ENCODE measurements at places on chromosomes 6 and 20.

DNA sequence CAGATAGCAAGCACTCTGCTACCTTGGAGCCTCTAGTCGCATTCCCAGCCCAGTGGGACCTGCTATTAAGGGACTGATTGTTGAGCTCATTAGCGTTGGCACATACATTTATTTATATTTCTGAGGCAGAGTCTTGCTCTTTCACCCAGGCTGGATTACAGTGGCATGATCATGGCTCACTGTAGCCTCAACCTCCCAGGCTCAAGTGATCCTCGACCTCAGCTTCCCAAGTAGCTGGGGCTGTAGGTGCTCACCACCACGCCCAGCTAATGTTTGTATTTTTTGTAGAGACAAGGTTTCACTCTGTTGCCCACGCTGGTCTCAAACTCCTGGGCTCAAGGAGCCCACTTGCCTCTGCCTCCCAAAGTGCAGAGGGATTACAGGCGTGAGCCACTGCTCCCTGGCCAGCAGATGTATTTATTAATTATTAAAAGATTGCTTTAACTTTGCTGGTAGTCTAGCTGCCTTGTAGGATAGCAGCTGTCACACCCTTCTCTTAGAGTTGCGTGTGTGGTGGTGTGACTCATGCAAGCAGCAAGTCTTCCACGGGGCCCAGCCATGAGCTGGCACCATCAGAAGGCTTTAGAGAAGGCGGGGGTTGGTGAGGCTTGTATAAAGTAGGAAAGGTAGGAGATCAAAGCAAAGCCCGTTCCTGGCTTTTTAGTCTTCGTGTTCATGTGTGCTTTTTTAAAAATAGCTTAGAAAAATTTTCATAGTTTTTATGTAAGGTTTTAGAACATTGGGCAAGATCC is 16.5 kb downstream of the ACTR5 start:
- no peak overlapping the region for H3K27ac ChIP-seq
- no peaks in the 10 kb centered on the region for H3K27me3 ChIP-seq
- H3K36me3 ChIP-seq, result peaks cover 23% of the 10 kb centered on the region
- DNase-seq, result peak; percentile 83
- no peak overlapping the region for H3K4me3 ChIP-seq

- H3K27me3 ChIP-seq, result no peaks in the 10 kb centered on the region
- H3K4me3 ChIP-seq, result no peak overlapping the region
- DNase-seq, result no peak
- no peak overlapping the region for H3K27ac ChIP-seq
These were observed 144.8 kb upstream of the PHACTR3 start for GRCh38 chr20:59459586-59459985.

DNA sequence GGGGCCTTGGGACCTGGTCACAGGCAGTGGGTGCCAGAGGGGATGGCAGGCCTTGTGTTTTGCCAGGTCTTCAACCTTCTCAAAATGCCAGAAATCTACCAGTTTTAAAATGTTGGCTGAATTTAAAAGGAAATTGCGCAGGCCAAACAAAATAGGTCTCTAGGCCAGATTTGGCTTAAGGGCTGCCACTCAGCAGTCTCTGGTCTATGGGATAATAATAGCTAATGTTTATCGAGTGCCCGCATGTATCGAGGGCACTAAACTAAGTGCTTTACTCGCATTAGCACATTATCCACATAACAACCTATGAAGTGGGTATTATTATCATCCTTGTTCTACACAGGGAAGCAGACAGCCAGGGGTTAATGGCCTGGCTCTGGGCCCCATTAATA is 11.0 kb downstream of the E2F3 start:
- no peak overlapping the region for H3K4me3 ChIP-seq
- H3K27me3 ChIP-seq, result no peaks in the 10 kb centered on the region
- DNase-seq, result no peak
- H3K4me1 ChIP-seq, result peaks cover 5% of the 10 kb centered on the region
- no peak overlapping the region for H3K27ac ChIP-seq

- peaks cover 5% of the 10 kb centered on the region for H3K27me3 ChIP-seq
- H3K4me3 ChIP-seq, result no peak overlapping the region
- peak overlapping the region; percentile 34 for H3K27ac ChIP-seq
- DNase-seq, result peak; percentile 63
These were observed 5.4 kb downstream of the CCN5 start for GRCh38 chr20:44720621-44720996.

DNA sequence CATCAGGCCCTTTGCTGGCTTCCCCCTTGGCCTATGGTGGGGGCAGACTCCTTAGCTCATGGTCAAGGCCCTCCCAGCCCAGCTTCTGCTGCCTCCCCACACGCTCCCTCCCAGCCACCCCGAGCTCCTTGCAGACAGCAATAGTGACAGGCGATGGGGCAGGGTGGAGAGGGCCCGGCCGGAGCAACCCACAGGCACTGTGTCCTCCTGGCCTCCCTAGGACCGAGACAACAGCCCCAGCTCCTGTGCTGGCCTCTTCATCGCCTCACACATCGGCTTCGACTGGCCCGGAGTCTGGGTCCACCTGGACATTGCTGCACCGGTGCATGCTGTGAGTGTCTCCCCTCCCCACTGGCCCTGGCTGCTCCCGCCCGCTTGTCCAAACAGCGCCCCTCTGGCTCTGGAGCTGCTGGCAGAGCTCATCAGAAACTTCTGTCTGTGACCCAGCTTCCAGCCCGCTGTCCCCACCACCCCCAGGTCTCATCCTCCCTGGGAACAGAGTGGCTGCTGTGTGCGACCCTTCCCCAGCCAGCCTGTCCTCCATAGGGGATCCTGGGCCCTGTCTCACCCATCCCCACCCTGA is 21.8 kb downstream of the NPEPL1 start:
- no peak for DNase-seq
- no peak overlapping the region for H3K27ac ChIP-seq
- no peaks in the 10 kb centered on the region for H3K4me1 ChIP-seq
- peaks cover 4% of the 10 kb centered on the region for H3K27me3 ChIP-seq
- no peaks in the 10 kb centered on the region for H3K36me3 ChIP-seq

- no peak for DNase-seq
- no peaks in the 10 kb centered on the region for H3K36me3 ChIP-seq
- H3K27ac ChIP-seq, result no peak overlapping the region
- no peaks in the 10 kb centered on the region for H3K27me3 ChIP-seq
These were observed 13.0 kb downstream of the CFAP61 start for GRCh38 chr20:20065361-20065760.

DNA sequence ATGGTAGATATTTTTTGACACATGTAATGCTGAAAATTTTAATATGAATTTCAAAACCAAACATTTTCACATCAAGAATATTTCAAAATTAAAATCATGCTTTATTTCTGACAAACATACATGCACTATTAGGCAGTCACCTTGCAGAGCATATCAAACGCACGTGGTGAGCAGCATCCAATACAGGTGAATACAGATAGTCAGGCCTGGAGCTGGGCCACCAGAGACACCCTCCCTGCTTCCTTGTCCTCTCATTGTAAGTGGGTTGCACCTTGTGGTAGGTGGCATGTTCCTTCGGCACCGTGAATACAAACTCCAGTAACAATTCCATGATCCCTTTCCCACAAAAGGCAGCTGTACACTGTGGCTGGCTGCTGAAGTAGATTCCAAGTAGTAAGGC is 8.9 kb downstream of the REV3L start:
- no peak overlapping the region for H3K4me3 ChIP-seq
- H3K36me3 ChIP-seq, result no peaks in the 10 kb centered on the region
- no peaks in the 10 kb centered on the region for H3K27me3 ChIP-seq
- no peak overlapping the region for H3K27ac ChIP-seq

DNA sequence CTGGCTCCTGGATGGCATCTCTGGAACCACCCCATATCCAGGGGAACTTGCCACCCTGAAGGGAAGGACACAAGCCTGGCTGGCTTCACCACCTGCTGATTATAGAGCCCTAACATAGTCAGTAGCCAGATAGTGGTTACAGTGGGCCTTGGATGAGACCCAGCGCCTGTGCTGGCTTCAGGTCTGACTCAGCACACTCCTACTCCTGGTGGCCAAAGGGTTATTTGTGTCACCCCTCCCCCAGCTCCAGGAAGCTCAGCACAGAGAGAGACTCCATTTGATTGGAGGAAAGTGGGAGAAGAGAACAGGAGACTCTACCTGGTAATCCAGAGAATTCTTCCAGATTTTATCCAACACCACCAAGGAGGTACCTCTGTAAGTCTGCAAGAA is 12.8 kb downstream of the SNX14 start:
- peak; percentile 73 for DNase-seq
- H3K36me3 ChIP-seq, result no peaks in the 10 kb centered on the region

DNA sequence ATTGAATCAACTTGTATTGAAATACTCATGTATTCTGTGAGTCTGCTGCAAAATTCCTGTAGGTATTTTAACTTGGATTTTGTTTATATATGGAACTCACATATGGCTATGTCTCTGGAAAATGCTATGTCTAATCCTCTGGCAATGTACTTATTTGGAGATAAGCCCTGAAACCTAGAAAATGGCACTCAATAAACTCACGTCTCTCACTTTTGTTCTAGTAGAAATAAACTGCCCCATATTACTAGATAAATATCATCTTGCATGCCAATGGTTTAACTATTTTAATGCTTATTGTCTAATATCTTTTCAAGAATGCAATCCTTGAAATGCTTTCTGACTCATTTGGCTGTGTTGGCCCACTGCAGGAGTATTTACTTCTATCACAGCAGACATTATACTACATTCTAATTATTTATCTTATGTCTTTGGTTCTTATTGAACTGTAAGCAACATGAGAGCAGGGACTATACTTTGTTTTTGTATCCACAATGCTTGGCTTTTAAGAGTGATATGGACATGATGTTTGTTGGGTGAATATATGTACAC is 292.2 kb upstream of the RSPO3 start:
- no peak overlapping the region for H3K27ac ChIP-seq
- DNase-seq, result peak; percentile 14
- H3K4me3 ChIP-seq, result no peak overlapping the region
- H3K36me3 ChIP-seq, result no peaks in the 10 kb centered on the region
- peaks cover 4% of the 10 kb centered on the region for H3K4me1 ChIP-seq

GRCh38 chr6:15530411-15530810 is 132.4 kb downstream of the DTNBP1 start:
- H3K36me3 ChIP-seq, result peaks cover 2% of the 10 kb centered on the region
- H3K27ac ChIP-seq, result no peak overlapping the region
- no peak overlapping the region for H3K4me3 ChIP-seq

GRCh38 chr6:15755526-15755925 is 92.7 kb upstream of the DTNBP1 start:
- no peak overlapping the region for H3K4me3 ChIP-seq
- H3K27me3 ChIP-seq, result no peaks in the 10 kb centered on the region
- no peak overlapping the region for H3K27ac ChIP-seq
- peak; percentile 10 for DNase-seq
- no peaks in the 10 kb centered on the region for H3K4me1 ChIP-seq

- no peak for DNase-seq
- H3K27ac ChIP-seq, result no peak overlapping the region
- peaks cover 8% of the 10 kb centered on the region for H3K4me1 ChIP-seq
- no peaks in the 10 kb centered on the region for H3K27me3 ChIP-seq
These were observed 508.6 kb downstream of the UTRN start for GRCh38 chr6:144793744-144794143.

DNA sequence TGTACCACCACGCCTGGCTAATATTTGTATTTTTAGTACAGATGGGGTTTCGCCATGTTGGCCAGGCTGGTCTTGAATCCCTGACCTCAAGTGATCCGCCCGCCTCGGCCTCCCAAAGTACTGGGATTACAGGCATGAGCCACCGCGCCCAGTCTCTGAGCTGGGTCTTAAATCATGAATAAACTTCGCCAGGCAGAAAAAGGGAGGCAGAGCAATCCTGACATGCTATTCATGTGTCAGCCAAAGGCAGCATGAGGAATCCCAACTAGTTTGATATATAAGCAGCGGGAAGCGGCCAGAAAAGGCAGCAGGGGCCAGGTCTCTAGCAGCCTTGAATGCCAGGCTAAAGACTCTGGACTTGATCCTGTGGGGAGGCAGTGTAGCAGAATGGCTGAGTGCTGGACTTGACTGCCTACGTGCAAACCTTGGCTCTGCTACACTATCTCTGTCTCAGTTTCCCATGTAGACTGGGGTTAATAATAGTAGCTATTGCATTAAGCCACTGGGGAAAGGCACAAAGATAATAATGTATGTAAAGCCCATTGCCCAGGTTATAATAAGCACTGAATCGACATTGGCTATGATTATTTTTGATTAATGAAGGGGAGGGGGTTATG is 1.8 kb downstream of the PROCR start:
- H3K4me1 ChIP-seq, result peaks cover 11% of the 10 kb centered on the region
- no peak overlapping the region for H3K4me3 ChIP-seq
- no peaks in the 10 kb centered on the region for H3K27me3 ChIP-seq
- no peak overlapping the region for H3K27ac ChIP-seq
- peaks cover 3% of the 10 kb centered on the region for H3K36me3 ChIP-seq

DNA sequence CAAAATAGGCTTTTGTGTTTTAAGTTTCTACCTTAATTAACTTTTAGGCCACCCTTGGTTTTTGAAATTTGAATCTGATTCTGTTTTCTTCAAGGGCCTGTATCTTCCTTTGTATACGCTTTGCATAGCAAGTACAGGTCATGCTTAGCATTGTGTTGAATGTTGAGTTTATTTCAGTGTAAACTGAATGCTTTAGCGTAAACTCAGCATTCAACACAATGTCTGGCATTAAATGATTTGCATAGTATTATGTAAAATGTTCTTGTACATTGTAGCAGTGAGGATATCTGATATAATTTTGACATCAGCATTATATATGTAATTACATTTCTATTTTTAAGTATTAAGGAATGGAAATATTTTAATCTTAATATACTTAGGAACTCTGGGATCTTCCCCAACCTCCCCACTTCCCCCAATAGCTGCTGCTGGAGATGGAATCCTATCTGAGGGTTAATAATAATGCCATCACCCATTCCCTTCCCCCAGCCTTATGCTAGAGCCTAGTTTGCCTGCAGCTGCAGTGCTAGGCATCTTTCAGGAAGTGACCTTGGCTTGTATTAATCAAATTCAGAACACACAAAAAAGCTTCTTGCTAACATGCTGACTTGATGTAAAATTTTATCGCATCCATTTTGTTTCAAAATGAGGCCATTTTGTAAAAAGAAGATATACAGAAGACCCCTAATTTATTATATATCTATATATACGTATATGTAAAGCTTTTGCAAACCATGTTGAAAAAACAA is 73.1 kb downstream of the NCOA3 start:
- DNase-seq, result no peak
- no peak overlapping the region for H3K4me3 ChIP-seq
- no peaks in the 10 kb centered on the region for H3K36me3 ChIP-seq
- no peaks in the 10 kb centered on the region for H3K27me3 ChIP-seq

DNA sequence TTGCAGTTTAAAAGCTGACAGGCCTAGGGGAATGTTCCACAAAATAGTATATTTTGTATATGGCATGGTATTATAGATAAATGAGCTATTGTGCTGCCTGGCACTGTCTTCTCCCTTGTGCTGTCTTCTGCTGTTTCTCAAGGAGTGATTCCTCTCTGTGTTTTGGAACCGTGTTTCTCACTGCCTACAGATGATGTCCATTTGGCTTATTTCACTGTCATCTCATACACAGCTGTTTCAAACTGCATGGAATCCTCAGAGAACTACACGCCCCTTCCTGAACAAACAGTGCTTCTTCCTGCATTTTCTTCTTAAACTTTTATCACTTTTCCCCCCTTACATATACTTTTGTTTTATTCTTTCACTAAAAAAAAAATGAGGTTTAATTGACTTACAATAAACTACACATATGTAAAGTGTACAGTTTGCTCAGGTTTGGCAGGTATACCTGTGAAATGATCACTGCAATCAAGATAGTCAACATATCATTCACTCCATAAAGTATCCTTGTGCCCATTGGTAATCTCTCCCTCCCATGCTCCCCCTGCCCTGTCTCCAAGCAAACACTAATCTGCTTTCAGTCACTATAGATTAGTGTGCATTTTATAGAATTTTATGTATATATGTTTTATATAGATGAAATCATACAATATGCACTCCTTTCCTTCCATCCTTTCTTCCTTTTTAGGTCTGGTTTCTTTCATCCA is 43.0 kb downstream of the CBFA2T2 start:
- no peak for DNase-seq
- no peaks in the 10 kb centered on the region for H3K4me1 ChIP-seq
- no peaks in the 10 kb centered on the region for H3K36me3 ChIP-seq
- no peaks in the 10 kb centered on the region for H3K27me3 ChIP-seq
- no peak overlapping the region for H3K27ac ChIP-seq

Data from astrocyte (in vitro differentiated cells and primary cell).